ENCODE measurements at places on chromosomes 1 and 21. TPM values are rescaled to one million over a fixed set of nuclear protein-coding genes. Genes with fewer than 3 reads are reported as not detected.
A peak's percentile ranks its signal among the peaks of the same experiment; 100 is the strongest.

GRCh38 chr1:119631433-119632102 lies 16.5 kb downstream of the ZNF697 start:
- peak; percentile 95 for DNase-seq

CYP4A11 gene
- total RNA-seq: 507 TPM

BACE2 gene
- total RNA-seq: 5.9 TPM

DNA sequence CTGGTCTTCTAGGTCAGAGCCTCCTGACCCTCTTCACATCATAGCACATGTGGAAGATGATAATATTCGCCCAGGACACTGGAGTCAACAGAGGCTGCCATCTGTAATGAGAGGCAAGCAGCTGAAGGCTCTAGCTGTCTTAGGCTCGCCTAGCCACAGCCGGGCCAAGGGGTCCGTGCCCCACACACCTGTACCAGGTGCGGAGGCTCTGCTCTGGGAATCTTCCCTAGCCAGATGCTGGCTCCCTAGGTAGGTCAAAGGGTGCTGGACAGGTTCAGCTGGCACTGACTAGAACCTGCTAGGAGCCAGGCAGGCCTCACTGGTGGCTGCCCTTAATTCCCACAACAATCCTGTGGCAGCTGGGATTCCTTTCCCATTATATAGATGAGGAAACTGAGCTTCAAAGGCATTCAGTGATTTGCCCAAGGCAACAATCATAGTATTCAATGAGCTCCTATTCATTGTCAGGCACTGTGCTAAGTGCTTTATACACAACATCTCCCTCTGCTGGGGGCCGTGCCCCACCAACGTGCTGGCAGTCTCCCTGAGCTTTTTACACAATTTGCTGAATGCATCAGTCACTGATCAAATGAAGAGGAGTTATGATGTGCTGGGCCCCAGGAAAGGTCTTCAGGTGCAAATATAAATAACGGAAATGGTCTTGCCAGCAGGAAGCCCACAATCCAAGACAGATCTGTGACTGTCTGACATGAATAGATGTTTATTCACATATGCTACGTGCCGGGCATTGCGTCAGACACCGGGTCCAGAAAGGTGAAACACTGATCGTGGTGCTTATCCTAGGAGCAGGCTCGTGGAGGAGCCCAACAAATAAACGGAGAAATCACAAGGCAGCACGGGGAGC lies 58.0 kb downstream of the DDX20 start:
- DNase-seq: no peak

KRTAP19-3 gene
- total RNA-seq: not detected

GRCh38 chr1:101444873-101445618 lies 208.2 kb downstream of the S1PR1 start:
- DNase-seq: no peak
